ENCODE measurements at places on chromosomes 3 and 15. TPM values are rescaled to one million over a fixed set of nuclear protein-coding genes. Genes with fewer than 3 reads are reported as not detected.
A peak's percentile ranks its signal among the peaks of the same experiment; 100 is the strongest.

HHATL gene
- total RNA-seq: 1.7 TPM

TTLL13 gene
- 0.14 TPM for total RNA-seq

SYNPR gene
- total RNA-seq: 0.09 TPM

CCDC191 gene
- total RNA-seq: 2.5 TPM

INSYN1 gene
- 0.61 TPM for total RNA-seq

DNA sequence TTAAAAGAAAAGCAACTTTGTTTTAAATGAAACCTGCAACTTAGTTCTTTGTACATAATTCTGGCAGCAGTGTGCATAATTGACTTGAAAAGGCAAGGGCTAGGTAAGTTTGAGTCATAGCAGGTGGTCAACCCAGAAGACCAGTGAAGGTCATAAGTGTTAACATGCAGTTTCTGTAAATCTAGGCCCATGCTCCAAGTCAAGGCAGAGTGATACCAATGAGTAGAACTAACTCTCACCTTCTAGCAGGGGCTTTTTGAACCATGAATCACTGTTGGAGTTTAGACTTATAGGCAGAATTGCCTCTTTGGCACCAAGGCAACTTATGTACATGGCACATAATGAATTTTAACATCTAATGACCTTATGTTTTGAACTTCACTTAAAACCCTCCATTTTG, 29.5 kb upstream of the IL20RB start:
- H3K27me3 ChIP-seq: no peaks in the 10 kb centered on the region
- peaks cover 7% of the 10 kb centered on the region for H3K36me3 ChIP-seq
- no peak for DNase-seq
- no peak overlapping the region for H3K4me3 ChIP-seq
- no peak overlapping the region for H3K27ac ChIP-seq

DNA sequence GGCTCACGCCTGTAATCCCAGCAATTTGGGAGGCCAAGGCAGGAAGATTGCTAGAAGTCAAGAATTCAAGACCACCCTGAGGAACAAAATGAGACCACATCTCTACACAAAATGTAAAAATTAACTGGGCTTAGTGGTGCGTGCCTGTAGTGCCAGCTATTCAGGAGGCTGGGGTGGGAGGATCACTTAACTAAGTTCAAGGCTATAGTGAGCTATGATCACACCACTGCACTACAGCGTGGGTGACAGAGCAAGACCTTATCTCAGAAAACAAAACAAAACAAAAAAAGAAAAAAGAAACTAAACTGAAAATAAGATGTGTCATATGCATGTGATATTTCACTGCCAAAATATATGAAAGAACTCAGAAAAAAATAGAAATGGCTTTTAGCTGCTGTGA, 243.3 kb upstream of the CCDC54 start:
- H3K4me3 ChIP-seq: no peak overlapping the region
- DNase-seq: no peak
- no peaks in the 10 kb centered on the region for H3K36me3 ChIP-seq
- no peaks in the 10 kb centered on the region for H3K4me1 ChIP-seq
- no peaks in the 10 kb centered on the region for H3K27me3 ChIP-seq

- no peak for DNase-seq
- no peak overlapping the region for H3K27ac ChIP-seq
- peaks cover 19% of the 10 kb centered on the region for H3K36me3 ChIP-seq
- no peaks in the 10 kb centered on the region for H3K27me3 ChIP-seq
These were observed 54.6 kb downstream of the LPP start for GRCh38 chr3:188208516-188208981.

- H3K36me3 ChIP-seq: no peaks in the 10 kb centered on the region
- H3K27me3 ChIP-seq: no peaks in the 10 kb centered on the region
- peaks cover 3% of the 10 kb centered on the region for H3K4me1 ChIP-seq
- H3K27ac ChIP-seq: peak overlapping the region; percentile 40
- H3K4me3 ChIP-seq: no peak overlapping the region
These were observed 117.5 kb downstream of the CMSS1 start for GRCh38 chr3:99934975-99935797.

GRCh38 chr3:187941135-187941847, 196.0 kb upstream of the BCL6 start:
- DNase-seq: no peak
- H3K27me3 ChIP-seq: no peaks in the 10 kb centered on the region
- no peaks in the 10 kb centered on the region for H3K36me3 ChIP-seq
- H3K4me3 ChIP-seq: no peak overlapping the region

GRCh38 chr3:116443191-116443661, 2.1 kb downstream of the LSAMP start:
- DNase-seq: no peak
- H3K4me1 ChIP-seq: no peaks in the 10 kb centered on the region
- H3K4me3 ChIP-seq: no peak overlapping the region

DNA sequence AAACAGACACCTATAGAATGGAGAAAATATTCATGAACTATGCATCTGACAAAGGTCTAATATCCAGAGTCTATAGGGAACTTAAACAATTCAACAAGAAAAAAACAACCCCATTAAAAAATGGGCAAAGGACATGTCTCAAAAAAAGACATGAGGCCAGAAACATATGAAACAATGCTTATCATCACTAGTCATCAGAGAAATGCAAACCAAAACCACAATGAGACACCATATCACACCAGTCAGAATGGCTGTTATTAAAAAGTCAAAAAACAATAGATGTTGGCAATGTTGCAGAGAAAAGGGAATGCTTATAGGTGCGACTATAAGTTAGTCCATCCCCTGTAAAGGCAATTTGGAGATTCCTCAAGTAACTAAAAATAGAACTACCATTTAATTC, 11.4 kb upstream of the HDGFL3 start:
- no peaks in the 10 kb centered on the region for H3K36me3 ChIP-seq
- no peak for DNase-seq
- H3K4me3 ChIP-seq: no peak overlapping the region
- H3K27me3 ChIP-seq: no peaks in the 10 kb centered on the region
- no peaks in the 10 kb centered on the region for H3K4me1 ChIP-seq
- no peak overlapping the region for H3K27ac ChIP-seq

DNA sequence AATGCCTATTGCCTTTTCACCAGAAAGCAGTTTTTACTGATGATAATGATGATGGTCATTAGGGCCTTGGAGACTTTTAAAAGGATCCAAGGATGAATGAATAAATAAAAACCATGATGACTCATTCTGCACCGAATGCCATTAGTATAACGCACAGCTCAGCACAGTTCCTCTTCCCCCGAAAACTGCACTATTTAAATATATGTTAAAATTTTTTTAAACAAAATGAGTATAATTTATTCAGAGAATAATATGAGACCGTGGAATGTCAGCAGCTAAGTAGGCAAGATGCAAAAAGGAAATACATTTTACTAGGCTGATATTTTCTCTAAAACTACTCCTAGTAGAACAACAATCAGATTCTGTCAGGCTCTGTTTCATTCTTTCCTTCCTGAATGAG, 83.4 kb upstream of the NANOGP8 start:
- H3K36me3 ChIP-seq: no peaks in the 10 kb centered on the region
- no peak overlapping the region for H3K27ac ChIP-seq
- no peaks in the 10 kb centered on the region for H3K27me3 ChIP-seq
- H3K4me3 ChIP-seq: no peak overlapping the region

DNA sequence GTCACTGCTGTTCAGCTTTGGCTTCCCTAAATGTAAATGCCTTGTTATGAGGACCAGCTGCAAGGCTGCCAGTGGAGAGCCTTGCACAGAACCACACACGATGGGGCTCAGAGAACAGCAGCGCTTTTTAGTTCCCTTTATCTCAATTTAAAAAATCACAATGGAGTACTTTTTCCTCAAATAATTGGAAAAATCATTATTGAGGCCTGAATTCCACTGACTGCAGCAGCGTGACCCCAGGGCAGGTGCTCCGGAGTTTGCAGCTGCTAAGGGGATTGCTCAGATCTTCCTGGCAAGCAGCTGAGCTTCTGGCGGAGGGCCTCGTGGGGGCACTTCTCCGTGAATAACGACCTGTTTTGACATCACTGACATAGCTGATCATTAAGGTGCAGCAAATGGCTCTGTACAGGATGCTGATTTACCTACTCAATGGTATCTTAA, 245.6 kb upstream of the TRIM42 start:
- H3K27ac ChIP-seq: no peak overlapping the region
- H3K36me3 ChIP-seq: no peaks in the 10 kb centered on the region
- no peak for DNase-seq
- H3K4me3 ChIP-seq: no peak overlapping the region

DNA sequence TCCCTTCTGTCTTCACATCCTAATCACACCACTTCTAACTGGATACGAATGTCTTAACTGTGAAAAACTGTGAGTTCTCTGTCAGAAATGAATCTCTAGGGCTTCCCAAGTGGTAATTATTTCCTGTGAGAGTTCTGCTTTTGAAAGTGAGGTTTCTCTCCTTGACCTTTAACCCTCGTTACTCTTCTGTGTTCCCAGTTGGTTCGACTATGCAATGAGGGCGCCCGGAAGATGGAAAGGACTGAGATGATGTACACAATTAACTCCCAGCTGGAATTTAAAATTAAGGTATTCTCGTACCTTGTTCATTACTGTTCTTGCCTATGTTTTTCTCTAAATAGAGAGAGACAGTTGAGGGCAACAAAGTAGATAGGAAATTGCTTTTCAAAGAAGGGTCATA, 96.5 kb downstream of the ARHGEF26 start:
- H3K27ac ChIP-seq: no peak overlapping the region
- no peaks in the 10 kb centered on the region for H3K27me3 ChIP-seq
- no peaks in the 10 kb centered on the region for H3K4me1 ChIP-seq
- H3K4me3 ChIP-seq: no peak overlapping the region
- no peak for DNase-seq

DNA sequence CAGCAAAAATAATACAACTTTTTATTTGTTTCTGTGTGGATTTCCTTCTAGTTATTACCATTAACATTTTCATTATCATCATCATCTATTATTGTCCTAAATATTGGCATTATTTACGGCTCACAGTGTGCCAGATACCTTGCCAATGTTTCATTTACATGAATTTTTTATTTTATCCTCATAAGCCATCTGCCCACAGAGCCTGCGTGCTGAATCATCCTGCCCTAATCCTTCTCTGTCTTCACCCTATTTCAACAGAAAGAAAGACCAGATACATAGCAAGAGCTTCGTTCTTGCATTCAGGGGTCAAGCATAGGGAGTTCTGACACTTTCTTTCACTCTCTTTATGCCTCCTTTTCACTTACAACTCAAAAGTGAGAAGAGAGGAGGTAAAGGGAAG, 82.0 kb downstream of the KCNMB2 start:
- no peaks in the 10 kb centered on the region for H3K4me1 ChIP-seq
- no peak for DNase-seq
- no peak overlapping the region for H3K27ac ChIP-seq
- H3K36me3 ChIP-seq: no peaks in the 10 kb centered on the region
- no peaks in the 10 kb centered on the region for H3K27me3 ChIP-seq

DNA sequence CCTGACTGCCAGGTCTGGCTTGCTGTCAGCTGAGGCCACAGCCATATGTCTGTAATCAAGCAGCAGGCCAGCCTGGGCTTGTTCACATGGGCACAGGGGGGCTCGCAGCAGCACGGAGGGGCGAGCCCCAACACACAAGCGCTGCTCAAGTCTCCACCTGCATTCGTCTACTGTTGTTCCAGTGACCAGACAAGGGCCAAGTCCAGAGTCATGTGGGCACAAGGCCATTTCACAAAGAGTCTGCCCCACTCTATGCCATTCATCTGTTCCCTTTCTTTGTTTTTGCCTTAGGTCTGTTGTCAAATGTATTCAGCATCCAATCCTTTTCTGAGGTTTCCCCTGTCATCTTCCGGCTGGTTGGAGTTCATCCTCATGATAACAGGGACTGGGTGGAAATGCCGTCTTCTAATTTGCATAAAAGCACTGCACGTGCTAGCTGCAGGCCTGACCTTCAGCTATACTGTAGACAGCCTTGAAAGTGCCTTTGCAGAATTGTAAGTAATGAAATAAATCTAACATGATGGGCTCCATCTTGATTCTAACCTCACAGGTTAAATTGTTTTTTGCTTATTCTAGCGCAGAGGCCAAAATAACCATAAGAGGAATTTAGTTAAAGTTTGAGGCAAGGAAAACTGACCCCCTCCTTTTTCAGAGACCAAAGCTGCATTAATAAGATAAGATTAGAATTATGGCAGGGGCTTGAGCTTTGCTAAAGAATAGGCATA, 28.6 kb upstream of the KBTBD12 start:
- H3K4me3 ChIP-seq: no peak overlapping the region
- H3K4me1 ChIP-seq: no peaks in the 10 kb centered on the region
- H3K36me3 ChIP-seq: no peaks in the 10 kb centered on the region
- no peak overlapping the region for H3K27ac ChIP-seq
- H3K27me3 ChIP-seq: no peaks in the 10 kb centered on the region

- no peak overlapping the region for H3K4me3 ChIP-seq
- DNase-seq: no peak
- peaks cover 9% of the 10 kb centered on the region for H3K4me1 ChIP-seq
- no peaks in the 10 kb centered on the region for H3K36me3 ChIP-seq
- H3K27ac ChIP-seq: no peak overlapping the region
These were observed 52.3 kb downstream of the TRAK1 start for GRCh38 chr3:42143440-42143839.

DNA sequence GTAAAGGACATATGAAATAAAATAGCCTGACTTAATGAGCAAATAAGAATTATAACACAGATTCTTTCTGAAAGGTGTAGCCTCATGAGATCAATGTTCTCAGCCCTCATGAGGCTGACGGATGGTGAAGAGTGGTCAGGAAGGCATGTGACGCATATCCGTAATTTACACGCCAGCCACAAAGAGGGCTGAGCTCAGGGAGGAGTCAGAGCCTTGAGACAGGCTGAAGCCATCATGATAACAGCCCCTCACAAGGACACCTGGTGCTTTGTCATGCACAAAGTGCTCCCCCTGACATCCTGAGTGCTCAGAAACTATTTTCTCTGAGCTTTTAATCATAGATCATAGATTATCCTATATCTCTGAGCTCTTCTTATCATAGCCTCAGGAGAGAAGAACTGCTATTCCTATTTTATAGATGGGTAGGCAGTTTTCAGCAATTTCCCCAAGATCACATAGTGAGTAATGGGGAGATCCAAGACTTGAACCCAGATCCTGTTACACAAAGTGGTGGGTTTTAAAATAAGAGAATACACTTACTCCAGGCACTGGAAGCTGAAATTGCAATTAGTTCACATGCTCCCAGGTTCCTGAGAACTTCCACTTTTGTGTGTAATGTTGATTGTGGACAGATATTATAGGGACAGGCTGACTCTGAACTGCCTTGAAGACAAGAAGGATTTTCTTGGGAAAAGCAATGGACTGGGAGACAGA, 267.1 kb downstream of the RPLP1 start:
- H3K4me1 ChIP-seq: peaks cover 12% of the 10 kb centered on the region
- H3K4me3 ChIP-seq: no peak overlapping the region
- no peak overlapping the region for H3K27ac ChIP-seq
- H3K27me3 ChIP-seq: no peaks in the 10 kb centered on the region
- no peaks in the 10 kb centered on the region for H3K36me3 ChIP-seq

All from thymus (tissue), 14 donors.